ENCODE measurements at places on chromosomes 7 and 10.

DNA sequence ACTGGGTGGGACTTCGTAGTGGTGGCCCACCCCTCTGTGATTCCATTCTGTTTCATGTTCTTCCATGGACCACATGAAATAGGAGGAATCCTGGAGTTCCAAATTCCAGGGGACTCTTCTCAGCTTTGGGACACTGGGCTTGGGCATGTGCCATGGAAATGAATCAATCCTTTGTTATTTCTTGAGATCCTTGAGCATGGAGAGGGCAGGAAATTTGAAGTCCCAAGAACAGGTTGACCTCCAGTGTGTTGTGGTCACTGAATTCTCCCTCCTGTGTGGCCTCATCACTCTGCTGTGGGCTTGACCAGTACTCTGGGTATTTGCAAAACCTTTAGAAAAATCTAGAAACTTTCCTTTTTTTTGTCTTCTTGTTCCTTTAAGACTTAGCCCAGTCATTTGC, 22.7 kb downstream of the TACR2 start:
- DNase-seq, result no peak

DNA sequence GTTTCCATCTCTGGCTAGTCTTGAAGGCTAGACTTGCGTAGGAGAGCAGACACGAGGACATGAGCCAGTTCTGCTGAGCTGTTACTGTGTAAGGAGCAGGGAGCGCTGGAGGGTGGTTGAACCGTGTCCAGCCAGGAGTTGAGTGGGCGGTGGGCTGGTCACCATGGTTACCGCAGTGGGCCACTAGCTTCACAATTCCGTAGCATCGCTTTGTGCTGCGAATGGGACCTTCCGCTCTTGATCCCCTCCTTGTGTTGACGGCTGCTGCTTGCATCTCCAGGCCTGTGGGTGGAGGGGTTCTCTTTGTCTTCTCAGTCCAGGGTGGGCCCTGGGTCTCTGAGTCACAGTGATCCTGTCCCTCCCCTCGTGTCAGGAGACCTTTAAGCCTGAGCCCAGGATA, 49.4 kb upstream of the OCM start:
- DNase-seq, result no peak

GRCh38 chr7:80467069-80467468, 44.8 kb downstream of the GNAT3 start:
- no peak for DNase-seq

- DNase-seq, result no peak
These were observed 3.7 kb upstream of the PRKAR1B start for GRCh38 chr7:730501-731439.

DNA sequence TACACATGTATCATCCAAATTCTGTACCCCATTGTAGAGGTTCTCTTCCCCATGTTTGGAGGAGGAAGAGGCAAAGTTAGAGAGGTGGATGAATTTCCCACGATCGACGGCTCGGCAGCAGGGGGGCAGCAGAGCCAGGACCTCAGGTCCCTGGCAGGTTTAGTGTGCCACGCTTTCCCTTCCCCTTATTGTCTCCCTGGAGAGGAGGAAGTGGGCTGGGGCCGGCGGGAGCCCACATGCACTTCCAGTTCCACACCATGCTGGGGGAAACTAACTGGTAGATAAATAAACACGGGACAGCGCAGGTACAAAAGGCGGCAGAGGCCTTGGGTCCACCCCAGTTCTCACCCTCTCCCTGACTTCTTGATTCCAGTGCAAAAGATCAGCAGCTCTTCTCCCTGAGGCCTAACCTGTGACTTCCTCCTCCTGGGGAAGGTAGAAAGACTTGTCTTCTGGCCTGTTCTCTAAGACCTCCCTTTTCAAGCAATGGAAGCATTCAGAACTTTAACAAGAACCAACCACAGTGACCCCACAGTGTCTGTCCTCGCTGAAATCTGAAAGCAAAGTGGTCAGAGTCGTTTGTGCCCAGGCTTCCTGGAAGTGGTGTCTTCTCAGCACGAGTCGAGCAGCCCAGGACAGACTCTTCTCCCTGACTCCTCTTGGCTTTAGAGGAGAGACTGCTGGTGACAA, 30.5 kb upstream of the SRGN start:
- DNase-seq, result no peak

DNA sequence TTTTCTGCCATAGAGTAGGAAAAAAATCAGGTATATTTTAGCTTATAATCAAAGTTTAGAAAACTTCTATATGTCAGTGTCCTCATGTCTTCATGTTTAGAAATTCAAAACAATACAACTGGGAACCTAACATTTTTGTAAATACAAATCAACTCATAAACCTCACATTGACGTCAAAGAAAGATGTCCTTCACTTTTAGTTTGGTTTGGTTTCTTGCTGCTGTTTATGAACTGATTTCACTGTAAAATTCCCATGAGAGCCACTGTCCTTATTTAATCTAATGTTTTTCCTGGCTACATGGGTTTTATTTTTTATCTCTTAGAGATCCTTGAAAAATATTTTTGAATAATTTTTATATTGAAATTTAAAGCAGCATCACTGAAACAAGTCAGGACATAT, 208.4 kb downstream of the DYNC1I1 start:
- no peak for DNase-seq

- no peak for DNase-seq
These were observed 323.3 kb upstream of the KAT6B start for GRCh38 chr10:74502963-74503608.

DNA sequence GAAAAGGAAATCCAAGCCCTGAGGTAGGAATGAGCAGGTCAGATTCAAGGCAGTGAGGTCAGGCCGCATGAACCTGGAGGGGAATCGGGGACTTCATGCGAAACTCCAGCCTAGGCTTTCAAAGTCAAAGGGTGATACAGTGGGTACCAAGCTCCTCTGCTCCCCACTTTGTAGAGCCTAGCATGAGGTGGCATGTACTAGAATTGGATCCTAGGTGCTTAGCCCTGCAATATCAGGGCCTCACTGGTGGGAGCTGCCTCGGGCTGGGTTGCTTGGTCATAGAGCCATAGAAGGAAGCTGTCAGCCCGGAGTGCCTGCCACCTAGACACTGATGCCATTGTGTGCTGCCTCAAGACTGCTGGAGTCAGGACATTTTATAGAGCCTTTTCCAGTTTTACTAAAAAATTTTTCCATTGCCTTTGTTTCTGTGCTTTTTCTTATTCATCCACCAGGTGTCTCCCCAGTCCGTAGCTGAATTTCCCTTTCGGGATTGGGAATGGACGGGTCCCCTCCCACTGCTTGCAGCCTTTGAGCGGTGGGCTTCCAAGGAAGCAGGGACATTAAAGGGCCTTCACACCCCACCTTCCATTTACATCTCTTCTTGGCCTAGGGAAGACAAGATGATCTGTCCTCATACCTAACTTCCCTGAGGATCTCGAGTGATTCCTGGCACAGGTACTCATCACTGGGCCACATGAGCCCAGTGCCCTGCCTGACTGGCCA, 5.5 kb upstream of the LZTS2 start:
- DNase-seq, result no peak

DNA sequence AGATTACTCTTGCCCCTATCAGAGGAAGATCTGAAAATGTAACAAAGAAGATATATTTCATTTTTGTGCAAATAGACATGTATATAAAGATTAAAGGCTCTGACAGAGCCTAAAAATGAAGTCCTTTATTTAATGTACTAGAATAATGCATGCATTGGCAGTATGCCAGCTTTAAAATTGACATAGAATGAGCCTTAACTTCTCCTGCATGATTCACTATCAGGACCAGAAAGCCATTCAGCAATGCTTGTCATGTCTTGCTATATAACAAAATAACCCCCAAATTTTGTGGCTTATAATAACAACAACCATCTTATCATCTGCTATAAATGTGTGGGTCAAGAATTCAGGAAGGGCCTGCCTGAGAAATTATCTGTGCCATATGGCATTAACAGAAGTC, 411.9 kb downstream of the GRM8 start:
- no peak for DNase-seq

DNA sequence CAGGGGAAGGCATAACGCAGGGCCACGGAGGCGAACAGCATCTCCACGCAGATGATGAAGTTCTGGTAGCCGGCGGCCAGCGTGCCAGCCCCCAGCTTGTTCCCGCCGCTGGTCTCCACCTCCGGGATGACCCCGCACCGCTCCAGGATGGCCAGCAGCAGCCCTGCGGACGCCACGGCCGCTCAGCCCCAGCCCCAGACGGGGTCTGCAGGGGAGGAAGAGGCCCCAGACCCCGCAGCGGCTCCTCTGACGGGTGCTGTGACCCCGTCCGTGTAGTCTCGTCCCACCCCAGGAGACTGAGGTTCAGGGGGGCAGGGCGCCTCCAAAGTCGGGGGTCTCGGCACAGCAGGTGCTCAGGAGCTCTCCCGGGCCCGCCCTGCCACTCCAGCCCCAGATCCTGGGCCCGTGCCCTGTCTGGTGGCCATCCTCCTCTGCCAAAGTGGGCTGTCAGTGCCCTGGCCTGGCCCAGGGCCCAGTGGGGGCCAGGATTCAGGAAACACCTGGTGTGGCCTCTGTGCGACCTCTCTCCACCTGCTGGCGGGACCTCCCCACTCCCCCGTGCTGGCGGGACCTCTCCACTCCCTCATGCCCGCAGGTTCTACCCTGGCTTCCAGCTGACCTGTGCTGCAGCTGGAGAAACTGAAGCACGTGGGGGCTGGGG, 8.1 kb downstream of the TMEM184A start:
- no peak for DNase-seq

DNA sequence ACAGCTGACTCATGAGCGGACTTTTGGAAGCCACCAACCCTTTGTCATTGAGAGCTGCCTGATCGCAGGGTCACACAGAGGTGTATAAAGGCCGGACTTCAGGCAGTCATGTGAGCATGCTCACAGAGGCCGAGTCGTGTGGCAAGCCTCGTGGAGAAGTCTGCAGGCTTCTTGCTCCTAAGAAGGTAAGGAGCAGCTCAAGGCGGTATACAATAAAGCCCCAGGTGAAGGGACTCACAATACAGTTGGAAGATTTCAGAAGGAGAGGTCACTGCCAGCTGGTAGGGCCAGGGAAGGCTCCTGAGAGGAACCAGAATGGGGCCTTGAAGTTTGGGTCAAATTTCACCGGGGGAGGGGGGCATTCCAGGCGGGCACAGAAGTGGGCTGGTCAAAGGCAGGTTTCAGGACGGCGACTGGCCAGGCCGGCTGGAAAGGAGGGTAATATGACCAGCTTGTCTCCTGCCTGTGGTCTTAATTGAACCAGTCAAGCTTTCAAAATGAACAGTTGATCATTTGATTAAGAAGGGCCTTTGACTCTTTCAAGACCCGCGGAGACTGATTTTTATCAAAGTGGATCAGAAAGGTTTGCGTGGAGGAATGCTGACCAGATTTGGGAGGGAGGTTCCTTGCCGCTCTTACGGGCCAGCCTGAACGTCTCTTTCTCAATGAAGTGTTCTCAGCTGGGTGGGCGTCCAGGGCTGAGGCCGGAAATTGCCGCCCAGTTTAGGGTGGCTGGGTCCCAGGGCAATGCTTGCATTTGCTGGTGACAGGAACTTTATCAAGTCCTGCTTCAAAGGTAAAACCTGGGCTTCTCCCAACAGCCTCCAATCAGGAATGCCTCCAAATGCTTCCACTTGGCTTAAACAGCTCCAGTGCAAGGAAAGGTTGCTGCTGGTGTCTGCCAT, 178.6 kb downstream of the EMX2 start:
- DNase-seq, result no peak

GRCh38 chr7:104098890-104099289, 108.9 kb downstream of the ORC5 start:
- no peak for DNase-seq

- no peak for DNase-seq
These were observed 166.1 kb downstream of the RPS24 start for GRCh38 chr10:78199759-78200158.

GRCh38 chr7:105480931-105481330, 41.1 kb downstream of the PUS7 start:
- no peak for DNase-seq

DNA sequence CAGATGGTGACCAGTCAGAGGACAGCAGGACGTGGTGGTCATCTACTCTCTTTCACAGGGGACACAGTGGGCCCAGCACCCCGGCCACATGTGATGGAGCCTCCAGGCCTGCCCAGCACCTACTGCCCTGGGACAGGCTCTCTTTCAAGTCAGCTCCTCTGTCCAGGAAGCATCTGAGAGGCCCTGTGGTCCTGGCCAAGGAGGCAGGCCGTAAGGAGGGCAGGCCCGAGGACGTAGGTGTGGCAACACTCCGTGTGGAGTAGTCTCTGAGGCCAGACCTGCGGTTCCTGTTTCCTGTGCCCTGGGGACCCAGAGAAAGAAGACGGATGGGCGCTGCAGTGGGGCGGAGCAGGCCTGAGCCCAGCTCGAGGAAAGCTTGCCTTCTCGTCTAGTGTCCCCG, 179.2 kb downstream of the EBF3 start:
- no peak for DNase-seq

DNA sequence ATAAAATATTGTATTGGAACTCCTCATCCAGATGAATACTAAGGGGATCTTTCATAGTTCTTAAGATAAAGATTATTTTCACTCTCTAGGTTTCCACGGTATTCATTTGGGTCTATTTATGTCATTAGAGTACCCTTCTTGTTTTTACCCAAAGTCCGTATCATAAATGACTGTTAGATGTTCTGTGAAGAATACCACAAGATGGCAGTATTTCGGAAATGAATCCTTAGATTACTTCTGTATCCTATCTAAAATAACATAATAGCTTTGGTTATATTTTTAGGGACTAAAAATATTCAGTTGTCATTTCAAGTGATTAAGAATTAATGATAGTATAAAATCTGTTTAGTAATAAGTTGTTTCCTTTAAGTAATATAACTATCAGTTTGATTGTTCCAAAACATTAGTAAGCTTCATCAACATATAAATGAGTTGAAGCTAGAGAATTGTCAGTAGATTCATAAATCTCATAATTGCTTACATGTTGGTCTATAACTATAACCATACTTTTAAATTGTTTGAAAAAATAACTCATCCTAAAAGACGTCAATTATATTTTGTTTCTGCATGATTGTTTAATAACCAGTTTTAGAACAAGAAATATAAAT, 337.5 kb upstream of the KCND2 start:
- no peak for DNase-seq

GRCh38 chr7:1618475-1618874, 48.6 kb upstream of the PSMG3 start:
- no peak for DNase-seq

DNA sequence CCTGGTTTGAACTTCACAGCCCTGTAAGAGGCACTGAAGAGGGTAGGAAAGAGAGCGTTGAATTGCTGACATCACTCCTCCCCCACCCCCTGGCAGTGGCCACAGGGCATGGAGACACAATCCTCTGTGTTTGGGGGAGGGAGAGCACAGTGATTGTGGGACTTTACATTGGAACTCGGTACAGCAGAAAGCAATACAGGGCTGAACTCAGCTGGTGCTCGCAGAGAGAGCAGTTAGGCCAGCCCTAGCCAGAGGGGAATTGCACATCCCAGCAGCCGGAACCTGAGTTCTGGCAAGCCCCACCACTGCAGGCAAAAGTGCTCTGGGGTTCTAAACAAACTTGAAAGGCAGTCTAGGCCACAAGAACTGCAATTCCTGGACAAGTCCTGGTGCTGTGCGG, 24.0 kb upstream of the CUL1 start:
- no peak for DNase-seq

Measured in stimulated activated CD4-positive, alpha-beta T cell treated with anti-CD3 and anti-CD28 coated beads, Interleukin-4, amount 100 ng/mL, for 4 hours (primary cell).